Activated T-helper 2 cell treated with anti-CD3 and anti-CD28 coated beads, Interferon-gamma antibody, Interleukin-2, Interleukin-4, amounts not matched to agents 10 μg/mL and 5 μg/mL and 100 μg/mL, durations not matched to agents 14 hours and 24 hours and 36 hours (primary cell): ENCODE measurements at places on chromosomes 7 and 10. TPM values are rescaled to one million over a fixed set of nuclear protein-coding genes. Genes with fewer than 3 reads are reported as not detected.

PNLIPRP2 gene
- total RNA-seq, result not detected in 2 replicates

DNA sequence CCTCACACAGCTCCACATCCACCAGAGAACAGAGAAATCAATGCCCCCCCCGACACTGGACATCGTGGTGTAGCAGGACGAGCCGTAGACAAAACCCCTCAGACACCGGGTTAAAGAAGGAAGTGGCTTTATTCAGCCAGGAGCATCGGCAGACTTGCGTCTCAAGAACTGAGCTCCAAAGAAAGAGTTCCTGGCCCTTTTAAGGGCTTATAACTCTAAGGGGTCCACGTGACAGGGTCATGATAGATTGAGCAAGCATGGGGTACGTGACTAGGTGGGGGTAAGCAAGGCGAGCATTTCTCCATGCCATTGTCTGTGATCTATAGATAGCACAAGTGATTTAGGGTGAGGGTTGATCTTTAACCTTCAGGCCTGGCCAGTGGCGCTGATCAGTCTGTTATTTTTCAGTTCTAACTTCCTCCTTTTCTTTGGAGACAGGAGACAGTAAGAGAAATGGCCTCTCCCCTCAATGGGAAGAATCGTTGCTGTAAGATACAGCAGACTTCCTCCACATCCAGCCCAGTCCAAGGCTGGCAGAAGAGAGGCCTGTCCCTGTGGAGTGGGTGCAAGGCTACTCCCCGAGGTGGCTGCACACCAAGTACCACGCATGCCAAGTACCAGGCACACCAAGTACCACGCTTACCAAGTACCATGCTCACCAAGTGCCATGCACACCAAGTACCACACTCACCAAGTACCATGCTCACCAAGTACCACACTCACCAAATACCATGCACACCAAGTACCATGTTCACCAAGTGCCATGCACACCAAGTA lies 19.5 kb upstream of the PPP2R2D start:
- DNase-seq, result no peak

DNA sequence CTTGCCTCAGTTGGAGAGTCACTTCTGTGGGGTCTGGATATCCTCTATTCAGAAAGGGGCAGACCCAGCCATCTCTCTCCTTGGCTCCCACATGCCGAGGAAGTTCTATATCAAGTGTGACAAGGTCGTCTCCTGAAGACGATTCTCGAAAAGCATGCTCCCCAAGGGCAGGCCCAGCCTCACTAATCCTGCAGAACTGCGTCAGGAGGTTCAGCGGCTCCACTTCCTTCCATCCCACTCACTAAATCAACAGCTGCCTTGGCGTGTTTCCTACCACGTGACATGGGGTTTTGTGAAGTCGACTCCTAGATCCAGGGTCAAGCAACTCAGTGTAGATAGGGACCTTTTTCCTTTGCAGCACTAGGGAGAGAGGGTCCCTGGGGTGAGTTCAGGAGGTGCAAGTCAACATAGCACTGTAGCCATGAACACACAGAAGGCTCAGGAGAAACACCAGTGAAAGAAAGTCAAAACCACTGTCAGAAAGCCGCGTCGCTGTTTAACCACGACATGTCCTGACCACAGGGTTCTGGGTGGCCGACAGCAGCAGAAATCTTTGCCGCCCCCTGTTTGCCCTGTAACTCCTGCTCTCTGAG lies 156.4 kb downstream of the PRPF18 start:
- no peak for DNase-seq

PON1 gene
- not detected in 2 replicates for total RNA-seq

DKK1 gene
- total RNA-seq, result not detected in 2 replicates

GRCh38 chr10:123480845-123481244 lies 185.3 kb upstream of the GPR26 start:
- no peak for DNase-seq

DNA sequence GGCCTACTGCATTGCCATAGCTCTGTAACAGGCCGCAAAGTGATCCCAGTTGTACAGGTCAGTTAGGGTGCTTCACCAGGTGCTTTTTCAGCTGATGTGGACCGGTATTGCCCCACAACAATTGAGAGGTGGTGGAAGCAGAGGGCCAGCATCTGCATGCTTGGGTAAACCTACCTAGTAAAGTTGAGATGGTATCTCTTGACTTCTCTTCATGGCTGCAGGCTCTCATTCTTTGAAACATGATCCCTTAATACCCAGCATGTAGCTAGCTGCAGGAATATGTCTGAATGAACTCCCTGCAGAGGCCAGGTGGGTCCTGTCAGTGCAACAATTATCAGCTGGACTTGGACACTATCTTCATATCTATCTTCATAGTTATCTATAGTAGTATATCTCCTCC lies 60.7 kb upstream of the CCDC6 start:
- no peak for DNase-seq

GRCh38 chr10:8050556-8051108 lies 3.9 kb upstream of the GATA3 start:
- peak; percentile 45 for DNase-seq

SPDYE5 gene
- not detected in 2 replicates for total RNA-seq

DCLRE1A gene
- total RNA-seq, result 14.1 and 15.2 TPM in 2 replicates
